ENCODE measurements at places on chromosomes 12 and 14.

DNA sequence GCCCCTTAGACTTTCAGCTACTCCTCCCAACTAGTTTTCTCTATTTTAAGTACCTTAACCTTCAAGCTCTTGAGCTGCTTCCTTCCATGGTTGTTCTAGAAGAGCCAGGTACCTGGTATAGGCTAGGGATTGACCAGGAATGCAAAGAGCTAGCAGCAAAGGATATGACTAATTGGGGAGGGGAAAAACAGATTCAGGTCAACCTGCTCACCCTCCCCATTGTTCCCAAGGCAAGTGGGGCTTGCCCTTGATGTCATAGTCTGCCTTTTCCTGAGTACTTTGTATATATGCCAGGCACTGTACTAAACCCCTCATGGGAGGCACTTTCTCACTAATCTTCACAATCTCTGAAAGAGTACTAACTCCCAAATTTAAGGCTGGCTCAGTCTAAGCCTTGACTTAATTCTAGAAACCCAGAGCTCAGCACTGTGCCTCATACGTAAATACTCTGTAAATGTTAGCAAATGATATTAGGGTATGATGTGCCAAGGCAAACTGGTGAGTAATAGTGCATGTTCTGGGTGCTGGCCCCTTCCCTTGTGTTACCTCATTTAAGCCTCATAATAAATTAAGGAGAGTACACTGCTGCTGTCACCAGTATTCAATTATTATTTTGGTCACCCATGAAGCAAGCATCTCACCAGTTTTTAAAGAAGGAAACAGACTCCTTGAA, 42.2 kb downstream of the SUDS3 start:
- no peak for DNase-seq

DNA sequence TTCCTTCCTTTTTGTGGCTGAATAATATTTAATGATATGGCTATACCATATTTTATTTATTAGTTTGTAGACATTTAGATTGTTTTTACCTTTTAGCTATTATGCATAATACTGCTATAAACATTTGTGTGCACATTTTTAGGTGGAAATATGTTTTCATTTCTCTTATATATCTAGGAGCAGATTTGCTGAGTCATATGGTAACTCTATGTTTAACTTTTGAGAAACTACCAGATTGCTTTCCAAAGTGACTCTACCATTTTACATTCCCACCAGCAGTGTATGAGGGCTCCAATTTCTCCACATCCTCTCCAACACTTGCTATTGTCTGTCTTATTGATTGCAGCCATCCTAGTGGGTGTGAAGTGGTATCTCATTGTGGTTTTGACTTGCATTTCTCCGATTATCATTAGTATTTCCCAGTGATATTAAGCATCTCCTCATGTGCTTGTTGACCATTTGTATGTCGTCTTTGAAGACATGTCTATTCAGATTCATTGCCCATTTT, 160.2 kb downstream of the KICS2 start:
- no peak for DNase-seq

GRCh38 chr12:108861878-108862587, 4.7 kb upstream of the SSH1 start:
- no peak for DNase-seq

GRCh38 chr12:81211306-81211705, 133.4 kb downstream of the ACSS3 start:
- DNase-seq = no peak

DNA sequence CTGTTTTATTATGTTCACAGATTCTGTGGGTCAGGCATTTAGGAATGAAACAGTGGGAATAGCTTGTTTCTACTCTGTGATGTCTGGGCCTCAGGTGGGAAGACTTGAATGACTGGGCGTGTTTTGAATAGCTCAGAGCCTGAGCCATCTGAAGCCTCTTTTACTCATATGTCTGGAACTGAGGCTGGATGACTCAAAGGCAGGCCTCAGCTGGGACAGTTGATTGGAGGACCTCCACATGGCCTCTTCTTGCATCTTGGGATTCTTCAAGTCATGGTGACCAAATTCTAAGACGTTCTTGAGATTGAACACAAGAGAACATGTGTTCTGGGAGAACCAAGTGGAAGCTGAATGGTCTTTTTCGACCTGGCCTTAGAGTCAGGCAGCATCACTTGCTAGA, 45.8 kb upstream of the TBX3 start:
- no peak for DNase-seq

GRCh38 chr14:60003991-60004390, 84.0 kb downstream of the LRRC9 start:
- DNase-seq = no peak

- DNase-seq = no peak
Measured at GRCh38 chr14:33736979-33737378, 213.9 kb downstream of the EGLN3 start.

DNA sequence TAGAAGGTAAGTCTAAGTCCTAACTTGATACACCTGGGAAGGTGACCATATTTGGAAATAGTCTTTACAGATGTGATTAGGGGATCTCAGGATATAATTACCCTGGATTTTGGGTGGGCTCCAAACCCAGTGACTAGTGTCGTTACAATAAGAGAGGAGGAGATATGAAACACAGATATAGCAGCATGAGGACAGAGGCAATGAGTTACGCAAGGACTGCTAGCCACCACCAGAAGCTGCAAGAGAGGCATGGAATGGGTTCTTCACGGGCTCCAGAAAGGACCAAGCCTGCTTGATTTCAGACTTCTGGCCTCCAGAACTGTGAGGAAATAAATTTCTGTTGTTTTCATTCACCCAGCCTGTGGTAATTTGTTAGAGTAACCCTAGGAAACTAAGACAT, 28.6 kb downstream of the FGFR1OP2 start:
- DNase-seq = no peak

DNA sequence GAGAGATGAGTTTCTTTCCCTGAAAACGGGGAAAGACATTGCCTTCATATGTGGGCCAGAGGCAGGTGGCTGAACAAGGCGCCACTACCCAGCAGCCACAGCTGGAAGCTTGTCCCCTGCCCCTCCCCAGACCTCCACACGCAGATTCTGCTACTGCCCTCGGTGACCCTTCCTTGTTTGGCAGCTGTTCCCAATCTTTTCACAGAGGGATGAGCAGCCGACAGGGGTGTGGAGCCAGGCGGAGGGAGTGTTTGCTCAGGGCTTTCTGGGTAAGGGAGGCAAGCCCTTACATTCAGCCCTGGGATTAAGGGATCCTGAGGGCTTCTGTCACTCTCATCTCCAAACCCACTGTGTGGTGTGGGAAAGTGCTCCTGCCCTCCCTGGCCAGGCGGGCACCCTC, 4.5 kb upstream of the KRT4 start:
- no peak for DNase-seq

DNA sequence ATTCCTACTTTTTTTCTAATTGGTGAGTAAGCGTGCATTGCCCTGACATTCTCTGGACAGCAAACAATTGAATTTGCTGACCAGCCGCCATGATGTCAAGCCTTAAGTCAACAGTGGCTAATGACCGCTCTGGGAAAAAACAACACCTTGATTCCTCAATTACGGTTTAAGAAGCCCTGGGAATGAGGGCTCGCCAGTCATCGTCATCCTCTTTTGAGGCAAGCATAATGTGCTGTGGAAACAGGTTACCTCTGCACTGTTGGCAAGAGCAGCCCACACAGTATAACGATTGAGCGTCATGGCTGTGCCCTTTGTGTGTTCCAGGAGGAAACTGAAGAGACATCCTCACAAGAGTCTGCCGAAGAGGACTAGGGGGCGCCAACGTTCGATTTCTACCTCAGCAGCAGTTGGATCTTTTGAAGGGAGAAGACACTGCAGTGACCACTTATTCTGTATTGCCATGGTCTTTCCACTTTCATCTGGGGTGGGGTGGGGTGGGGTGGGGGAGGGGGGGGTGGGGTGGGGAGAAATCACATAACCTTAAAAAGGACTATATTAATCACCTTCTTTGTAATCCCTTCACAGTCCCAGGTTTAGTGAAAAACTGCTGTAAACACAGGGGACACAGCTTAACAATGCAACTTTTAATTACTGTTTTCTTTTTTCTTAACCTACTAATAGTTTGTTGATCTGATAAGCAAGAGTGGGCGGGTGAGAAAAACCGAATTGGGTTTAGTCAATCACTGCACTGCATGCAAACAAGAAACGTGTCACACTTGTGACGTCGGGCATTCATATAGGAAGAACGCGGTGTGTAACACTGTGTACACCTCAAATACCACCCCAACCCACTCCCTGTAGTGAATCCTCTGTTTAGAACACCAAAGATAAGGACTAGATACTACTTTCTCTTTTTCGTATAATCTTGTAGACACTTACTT, 138.9 kb downstream of the HMGA2 start:
- DNase-seq = no peak

DNA sequence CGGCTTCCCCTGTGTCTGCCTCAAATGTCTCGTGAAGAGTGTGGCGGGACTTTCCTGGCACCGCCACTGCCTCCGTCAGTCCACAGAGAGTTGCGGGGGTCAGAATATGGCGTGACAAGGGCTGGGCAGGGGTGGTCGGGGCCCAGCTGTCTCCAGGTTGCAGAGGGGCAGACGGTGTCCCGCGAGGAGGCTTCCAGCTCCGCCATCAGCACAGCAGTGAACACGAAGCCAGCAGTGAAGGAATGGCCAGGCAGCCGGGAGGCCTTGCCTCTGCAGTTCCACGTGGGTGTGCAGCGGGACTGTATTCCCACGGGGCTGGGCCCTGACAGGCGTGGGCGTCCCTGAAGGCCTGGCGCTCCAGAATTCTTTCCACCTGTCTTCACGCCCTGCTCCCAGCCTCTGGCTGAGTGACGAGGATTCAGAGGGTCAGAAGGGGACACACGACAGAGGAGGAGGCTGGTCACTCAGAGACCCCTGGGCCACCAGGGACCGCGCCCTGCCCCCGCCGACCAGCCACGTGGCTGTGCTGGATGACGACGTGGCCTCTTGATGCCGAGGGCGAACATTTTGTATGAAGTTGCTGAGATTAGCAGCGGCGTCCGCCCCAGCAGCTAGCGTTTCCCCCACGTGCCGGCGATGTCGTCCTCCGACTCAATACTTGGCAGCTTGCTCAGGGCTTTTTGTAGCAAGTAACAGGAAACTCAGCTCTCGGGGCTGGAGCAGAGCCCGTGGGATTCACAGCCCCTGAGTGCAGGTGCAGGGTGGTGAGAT, 25.0 kb upstream of the GALNT9 start:
- DNase-seq = no peak

GRCh38 chr12:105658389-105658788, 327.9 kb downstream of the C12orf75 start:
- DNase-seq = no peak

- DNase-seq = no peak
Measured at GRCh38 chr14:49218436-49219092, 367.6 kb downstream of the RPS29 start.

DNA sequence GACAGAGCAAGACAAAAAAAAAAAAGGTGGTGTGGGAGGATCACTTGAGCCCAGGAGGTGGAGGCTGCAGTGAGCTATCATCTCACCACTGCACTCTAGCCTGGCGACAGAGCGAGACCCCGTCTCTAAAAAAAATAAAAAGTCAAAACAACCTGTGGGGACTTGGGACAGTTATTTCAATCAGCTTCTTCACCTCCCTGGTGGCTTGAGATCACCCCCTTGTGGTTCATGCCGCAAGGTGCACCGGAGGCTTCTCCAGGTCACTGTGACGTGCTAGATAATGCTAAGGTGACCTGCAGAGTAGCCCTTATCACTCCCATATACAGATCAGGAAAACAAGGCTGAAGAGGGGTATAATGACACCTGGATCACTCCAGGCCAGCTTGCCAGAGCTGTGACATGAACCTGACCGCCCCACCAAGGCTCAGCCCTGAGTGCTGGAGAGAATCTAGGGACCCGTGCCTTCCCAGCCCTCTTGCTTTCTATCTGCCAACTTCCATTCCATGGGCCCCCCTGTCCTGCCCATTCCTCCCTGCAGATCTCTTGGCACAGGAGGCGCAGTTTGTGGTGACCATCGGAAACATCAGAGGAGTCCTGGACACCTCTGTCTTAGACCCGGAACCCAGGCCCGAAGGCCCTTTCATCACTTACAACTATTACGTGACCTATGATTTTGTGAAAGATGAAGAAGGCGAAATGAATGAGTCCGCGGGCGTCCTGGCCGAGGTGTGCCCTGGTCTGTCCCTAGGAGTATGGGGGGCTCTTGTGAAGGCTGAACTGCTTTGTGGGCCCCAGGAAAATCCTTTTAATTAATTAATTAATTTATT, 8.1 kb downstream of the LRRC43 start:
- DNase-seq = peak; percentile 19

- no peak for DNase-seq
Measured at GRCh38 chr12:63052696-63053095, 98.3 kb downstream of the AVPR1A start.

- no peak for DNase-seq
Measured at GRCh38 chr12:20602641-20603391, 92.3 kb upstream of the SLCO1C1 start.

DNA sequence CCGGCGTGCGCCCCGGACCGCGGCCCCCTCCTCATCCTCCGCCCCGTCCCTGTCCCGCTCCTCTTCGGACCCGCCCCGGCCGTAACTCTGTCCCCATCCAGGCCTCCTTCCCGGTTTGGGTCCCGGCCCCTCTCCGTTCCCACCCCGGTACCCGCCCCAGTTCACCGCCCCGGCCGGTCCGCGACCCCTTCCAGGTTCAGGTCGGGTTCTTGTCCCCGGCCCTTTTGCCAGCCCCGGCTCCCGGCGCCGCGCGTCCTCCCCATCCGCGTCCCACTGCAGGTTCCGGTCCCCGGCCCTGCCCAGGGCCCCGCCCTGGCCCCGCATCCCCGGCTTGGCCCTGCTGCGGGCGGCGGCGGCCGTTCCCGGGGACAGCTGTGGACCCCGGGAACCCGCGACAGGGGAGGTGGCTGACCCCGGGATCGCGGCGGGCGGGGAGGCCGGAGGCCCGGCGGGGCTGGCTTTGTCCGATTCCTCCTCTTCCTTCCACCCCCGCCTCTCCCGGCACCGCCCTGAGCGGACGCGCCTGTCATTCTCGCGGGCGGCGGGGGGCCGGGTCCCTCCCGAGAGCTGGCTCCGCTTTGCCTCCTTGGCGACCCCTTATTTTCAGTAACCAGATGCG, 601 bp downstream of the KLC1 start:
- no peak for DNase-seq

- no peak for DNase-seq
Measured at GRCh38 chr14:104030958-104031357, 54.5 kb upstream of the ASPG start.

DNA sequence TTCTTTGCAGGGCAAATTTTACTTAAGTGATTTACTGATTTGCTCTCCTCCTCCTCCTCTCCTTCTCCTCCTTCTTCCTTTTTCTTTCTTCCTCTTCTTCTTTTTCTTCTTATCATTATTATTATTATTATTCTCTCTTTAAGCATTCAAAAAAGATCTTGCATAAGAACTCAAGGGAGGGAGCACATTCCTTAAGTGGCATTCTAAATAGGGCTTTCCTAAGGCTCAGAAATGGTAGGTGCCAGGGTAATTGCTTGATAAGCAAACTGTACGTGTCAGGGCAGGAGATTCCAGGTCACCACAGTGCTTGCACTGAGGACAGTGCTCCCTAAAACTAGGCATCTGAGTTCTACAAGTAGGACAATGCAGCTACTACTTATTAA, 92.4 kb downstream of the SPTSSA start:
- no peak for DNase-seq

DNA sequence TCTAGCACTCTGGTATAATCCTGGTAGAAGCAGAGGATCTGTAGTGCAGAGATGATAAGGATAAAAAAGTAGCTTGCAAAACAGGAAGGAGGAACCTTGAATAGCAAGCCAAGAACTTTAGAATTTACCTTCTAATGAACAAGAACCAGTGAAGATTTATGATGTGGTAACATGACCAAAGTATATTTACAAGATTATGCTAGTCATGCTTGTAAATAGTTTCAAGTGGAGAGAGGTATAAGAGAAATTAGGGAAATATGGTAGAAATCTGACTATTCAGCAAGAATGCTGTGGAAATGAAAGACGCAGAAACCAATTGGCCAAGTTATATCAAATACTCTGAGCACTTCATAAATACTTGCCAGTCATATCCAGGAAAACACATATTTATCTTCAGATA, 47.8 kb downstream of the ERGIC2 start:
- DNase-seq = no peak

Measured in NCI-H1092 (cell line).